Left cardiac atrium (tissue), 4 donors: ENCODE measurements at places on chromosomes 5 and 9. TPM values are rescaled to one million over a fixed set of nuclear protein-coding genes. Genes with fewer than 3 reads are reported as not detected.

DNA sequence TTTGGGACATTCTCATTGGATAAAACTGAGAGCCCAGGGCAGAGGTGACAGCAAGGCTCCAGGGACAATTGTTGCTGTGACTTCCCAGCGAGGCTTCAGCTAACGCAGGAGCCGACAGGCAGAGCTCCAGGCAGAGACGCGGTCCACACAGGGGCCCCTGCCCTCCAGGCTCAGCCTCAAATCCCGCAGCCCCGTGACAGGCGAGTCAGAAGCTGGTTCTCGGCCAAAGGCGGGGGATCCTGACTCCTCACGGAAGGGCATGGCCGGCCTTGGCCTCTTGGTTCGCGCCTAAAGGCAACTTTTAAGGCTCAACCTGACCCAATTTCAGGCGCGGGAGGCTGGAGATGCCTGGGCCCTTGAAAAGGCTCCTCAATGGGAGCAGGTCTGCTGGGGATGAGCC, 21.3 kb downstream of the SLC12A7 start:
- no peak for DNase-seq

DNA sequence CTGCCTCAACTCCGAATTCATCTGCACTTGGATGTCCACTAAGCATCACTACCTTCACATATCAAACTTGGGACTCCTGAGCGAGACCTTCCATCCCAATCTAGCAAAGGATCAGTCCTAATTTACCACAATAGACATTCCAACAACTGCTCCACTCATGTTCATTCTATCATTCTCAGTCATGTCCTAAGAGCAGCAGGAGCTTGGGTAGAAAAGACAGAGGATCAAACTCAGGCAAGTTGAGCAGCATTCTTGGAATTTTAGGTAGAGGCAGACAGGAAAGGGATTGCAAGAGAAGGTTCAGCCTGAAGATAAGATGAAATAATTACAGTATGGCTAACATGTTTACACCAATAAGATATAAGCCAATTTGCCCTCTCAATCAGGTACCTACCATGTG, 51.7 kb downstream of the AUH start:
- no peak for DNase-seq

- no peak for DNase-seq
These were observed 252.6 kb downstream of the MED10 start for GRCh38 chr5:6125781-6126180.

GRCh38 chr5:57082441-57083067, 91.3 kb upstream of the GPBP1 start:
- DNase-seq: no peak

SNAPC4 gene
- total RNA-seq: 3.8 TPM

- no peak for DNase-seq
These were observed 421.0 kb downstream of the KDM4C start for GRCh38 chr9:7178729-7179128.

SQSTM1 gene
- total RNA-seq: 316 TPM

DNA sequence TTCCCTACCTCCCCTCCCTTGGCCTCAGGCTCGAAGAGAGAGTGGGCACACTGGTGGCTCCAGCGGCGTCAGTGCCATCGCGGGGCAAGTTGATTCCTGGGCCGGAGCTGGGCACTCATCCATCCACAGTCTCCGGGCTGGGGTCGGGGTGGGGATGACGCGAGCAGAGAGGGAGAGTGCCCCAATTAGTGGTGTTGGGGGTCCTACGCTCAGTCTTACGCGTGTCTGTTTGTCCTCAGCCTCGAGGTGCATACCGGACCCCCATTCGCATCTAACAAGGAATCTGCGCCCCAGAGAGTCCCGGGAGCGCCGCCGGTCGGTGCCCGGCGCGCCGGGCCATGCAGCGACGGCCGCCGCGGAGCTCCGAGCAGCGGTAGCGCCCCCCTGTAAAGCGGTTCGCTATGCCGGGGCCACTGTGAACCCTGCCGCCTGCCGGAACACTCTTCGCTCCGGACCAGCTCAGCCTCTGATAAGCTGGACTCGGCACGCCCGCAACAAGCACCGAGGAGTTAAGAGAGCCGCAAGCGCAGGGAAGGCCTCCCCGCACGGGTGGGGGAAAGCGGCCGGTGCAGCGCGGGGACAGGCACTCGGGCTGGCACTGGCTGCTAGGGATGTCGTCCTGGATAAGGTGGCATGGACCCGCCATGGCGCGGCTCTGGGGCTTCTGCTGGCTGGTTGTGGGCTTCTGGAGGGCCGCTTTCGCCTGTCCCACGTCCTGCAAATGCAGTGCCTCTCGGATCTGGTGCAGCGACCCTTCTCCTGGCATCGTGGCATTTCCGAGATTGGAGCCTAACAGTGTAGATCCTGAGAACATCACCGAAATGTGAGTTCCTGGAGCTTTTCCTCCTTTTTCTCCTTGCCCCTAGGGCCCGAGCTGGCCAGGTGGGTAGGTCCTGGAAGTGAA, 861 bp downstream of the NTRK2 start:
- peak; percentile 56 for DNase-seq

GRCh38 chr5:89179731-89180130, 296.7 kb upstream of the MEF2C start:
- no peak for DNase-seq
